ENCODE measurements at places on chromosomes 13 and 19. TPM values are rescaled to one million over a fixed set of nuclear protein-coding genes. Genes with fewer than 3 reads are reported as not detected.

GRCh38 chr19:50293263-50294004, 35.7 kb downstream of the KCNC3 start:
- DNase-seq = no peak
- H3K36me3 ChIP-seq = no peaks in the 10 kb centered on the region
- no peak overlapping the region for H3K27ac ChIP-seq
- peaks cover 4% of the 10 kb centered on the region for H3K27me3 ChIP-seq
- no peaks in the 10 kb centered on the region for H3K4me1 ChIP-seq

DNA sequence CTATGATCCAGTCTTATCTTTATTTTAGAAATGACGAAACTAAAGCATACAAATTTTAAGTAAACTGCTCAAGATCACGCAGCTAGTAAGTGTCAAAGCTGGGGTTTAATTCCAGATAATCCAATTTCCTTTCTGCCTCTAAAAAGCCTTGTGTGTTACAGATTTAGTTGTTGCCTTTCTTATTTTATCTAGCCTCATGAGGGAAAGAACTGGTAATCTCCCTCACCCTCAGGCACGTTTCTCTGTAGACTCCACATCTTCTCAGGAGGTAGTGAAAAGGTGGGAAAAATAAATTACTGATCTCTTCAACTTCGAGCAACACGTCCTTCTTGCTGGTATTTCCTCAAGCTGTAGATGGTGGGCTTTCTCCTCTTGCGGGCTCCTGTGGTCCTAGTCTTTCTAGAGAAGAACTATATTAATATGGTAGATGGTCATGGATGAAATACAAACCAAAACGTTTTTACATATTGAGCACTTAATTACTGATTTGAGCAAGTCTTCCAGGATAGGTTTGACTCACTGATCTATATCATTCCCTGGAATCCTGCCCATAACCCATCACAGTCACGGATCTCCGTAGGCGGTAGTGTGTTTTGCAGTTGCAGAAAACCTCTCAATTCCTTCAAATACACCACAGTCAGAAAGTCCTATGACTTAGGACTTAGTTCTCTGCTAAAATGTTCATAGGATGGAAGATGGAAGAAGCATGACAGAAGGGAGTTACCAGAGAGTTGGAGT, 519.5 kb downstream of the DCT start:
- H3K27me3 ChIP-seq = no peaks in the 10 kb centered on the region
- no peak for DNase-seq
- H3K4me3 ChIP-seq = no peak overlapping the region
- no peak overlapping the region for H3K27ac ChIP-seq
- H3K36me3 ChIP-seq = no peaks in the 10 kb centered on the region

DNA sequence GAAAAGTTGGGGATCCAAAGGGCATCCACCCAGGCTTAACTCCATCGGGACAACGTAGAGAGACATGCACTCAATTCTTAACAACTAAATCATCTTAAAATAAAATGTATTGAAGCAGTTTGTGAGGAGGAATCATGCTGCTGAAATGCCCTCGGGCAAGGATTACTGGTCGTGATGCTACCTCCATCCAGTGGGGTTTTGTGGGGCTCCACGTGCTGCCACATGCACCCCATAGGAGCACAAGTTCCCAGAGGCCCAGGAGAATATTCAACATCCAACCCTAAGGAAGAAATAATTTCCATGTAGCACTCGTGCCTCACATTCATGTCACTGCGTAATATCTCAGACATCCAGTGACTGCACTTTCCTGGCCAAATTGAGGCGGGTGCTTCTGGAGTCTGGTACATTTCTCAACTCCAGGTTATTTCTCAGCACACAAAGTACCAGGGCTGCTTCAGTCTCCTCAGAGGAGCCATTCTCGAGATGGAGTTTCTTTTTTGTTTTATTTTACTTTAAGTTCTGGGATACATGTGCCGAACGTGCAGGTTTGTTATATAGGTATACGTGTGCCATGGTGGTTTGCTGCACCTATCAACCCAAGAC, 429.8 kb downstream of the FOXO1 start:
- no peaks in the 10 kb centered on the region for H3K4me1 ChIP-seq
- no peaks in the 10 kb centered on the region for H3K27me3 ChIP-seq
- H3K27ac ChIP-seq = no peak overlapping the region
- H3K4me3 ChIP-seq = no peak overlapping the region

GRCh38 chr13:26942184-26942583, 181.6 kb upstream of the GPR12 start:
- no peaks in the 10 kb centered on the region for H3K27me3 ChIP-seq
- H3K36me3 ChIP-seq = no peaks in the 10 kb centered on the region
- no peaks in the 10 kb centered on the region for H3K4me1 ChIP-seq
- no peak for DNase-seq
- no peak overlapping the region for H3K4me3 ChIP-seq

ZNF560 gene
- not detected for polyA plus RNA-seq

SIAH3 gene
- polyA plus RNA-seq = not detected

All from CD8-positive, alpha-beta memory T cell (primary cell).